ENCODE measurements at places on chromosomes 2 and 18.

GRCh38 chr2:27912512-27912911, 22.0 kb downstream of the BABAM2 start:
- DNase-seq, result no peak

- no peak for DNase-seq
These were observed 59.9 kb downstream of the BIN1 start for GRCh38 chr2:127047054-127047453.

GRCh38 chr2:191557841-191558240, 120.1 kb upstream of the NABP1 start:
- no peak for DNase-seq

DNA sequence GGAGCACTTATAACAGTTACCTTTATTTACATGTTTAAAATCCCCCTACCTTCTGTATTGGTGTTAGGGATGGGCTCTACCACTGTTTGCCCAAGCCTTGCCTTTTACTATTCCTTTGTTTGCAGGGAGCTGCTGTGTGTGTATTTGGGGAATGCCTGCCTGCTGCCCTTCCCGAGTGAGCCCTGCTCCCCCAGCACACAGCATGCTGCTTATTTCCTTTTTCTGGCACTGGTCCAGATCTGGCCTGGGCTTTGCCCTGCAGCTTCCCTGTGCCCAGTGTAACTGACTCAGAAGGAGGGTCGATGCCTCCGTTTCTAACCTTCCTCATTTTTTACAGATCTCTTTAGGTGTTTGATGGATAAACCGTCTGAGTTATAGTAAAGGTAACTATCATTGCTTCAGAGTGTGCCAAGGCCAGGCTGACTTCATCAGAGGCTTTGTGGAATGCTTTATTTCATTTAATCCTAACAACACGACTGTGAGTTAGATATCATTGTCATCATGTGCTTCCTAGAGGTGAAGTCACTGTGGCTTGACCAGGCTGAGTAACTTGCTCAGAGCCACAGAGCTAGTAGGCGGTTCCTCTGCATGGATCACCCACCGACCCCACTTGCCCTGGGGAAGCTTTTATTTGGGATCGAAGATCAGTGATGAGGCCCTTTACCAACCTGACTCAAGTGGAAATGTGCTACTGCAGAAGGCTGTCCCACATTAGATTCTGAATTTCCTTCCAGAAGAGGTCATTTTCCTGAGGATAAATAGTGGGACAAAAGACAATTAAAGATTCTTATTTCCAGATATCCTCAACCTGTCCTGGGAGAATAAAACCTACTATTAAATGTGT, 238.8 kb downstream of the ZNF407 start:
- peak; percentile 19 for DNase-seq

DNA sequence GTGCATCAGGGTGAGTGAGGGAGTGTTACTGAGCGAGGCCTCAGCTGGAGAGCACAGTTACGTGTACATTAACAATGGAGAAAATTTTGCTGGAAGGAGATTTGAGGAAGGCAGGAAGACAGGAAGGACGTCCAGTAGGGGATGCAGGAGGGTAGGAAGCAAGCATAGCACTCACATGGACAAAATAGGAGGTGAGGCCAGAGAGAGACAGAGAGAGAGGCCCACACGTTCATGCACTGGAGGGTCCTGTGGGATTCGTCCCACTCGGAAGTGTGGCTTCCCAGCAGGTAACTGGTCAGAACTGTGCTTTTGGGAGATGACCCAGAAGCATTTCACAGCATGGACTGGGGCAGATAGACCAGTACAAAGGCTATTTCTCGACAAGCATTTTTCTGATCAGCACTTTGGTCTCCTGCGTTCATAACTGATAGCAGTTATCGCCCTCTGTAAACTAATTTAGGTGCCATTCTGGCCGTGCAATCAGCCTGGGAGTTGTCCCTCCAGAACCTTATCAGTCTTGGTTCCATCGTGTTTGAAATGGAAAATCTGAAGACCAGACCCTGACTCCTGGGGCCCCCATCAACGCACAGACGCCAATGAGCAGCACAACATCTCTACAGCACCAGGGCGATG, 5.7 kb downstream of the LCT start:
- no peak for DNase-seq

- no peak for DNase-seq
These were observed 61.0 kb downstream of the KLHL14 start for GRCh38 chr18:32711862-32712261.

GRCh38 chr2:161905389-161906046, 168.5 kb downstream of the DPP4 start:
- peak; percentile 76 for DNase-seq

- no peak for DNase-seq
These were observed 127.0 kb upstream of the PKDCC start for GRCh38 chr2:41920812-41921211.
